ENCODE measurements at places on chromosomes 3 and 15.

GRCh38 chr3:194682189-194682693, 3.4 kb upstream of the FAM43A start:
- no peaks in the 10 kb centered on the region for H3K36me3 ChIP-seq
- DNase-seq, result no peak
- no peaks in the 10 kb centered on the region for H3K4me1 ChIP-seq
- no peak overlapping the region for H3K4me3 ChIP-seq
- H3K27me3 ChIP-seq, result peaks cover 1% of the 10 kb centered on the region

DNA sequence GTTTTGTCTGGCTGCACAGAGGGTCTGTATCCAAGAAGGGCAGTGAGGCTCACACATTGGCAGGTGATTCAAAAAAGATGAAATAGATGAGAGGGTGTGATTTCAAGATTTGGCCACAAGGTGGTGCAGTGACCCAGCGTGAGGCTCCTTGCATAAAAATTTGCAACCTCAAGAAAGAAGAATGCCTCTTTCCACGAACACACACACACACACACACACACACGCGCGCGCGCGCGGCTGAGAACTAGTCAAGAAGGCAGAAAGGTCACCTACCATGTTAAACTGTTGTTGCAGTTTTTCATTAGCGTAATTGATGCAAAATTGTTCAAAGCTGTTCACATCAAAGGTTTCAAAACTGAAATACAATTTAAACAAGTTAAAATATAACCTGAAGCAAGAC, 39.2 kb downstream of the MYO5C start:
- H3K4me3 ChIP-seq, result no peak overlapping the region
- no peak overlapping the region for H3K27ac ChIP-seq
- no peaks in the 10 kb centered on the region for H3K36me3 ChIP-seq
- DNase-seq, result peak; percentile 70
- H3K27me3 ChIP-seq, result no peaks in the 10 kb centered on the region
- H3K4me1 ChIP-seq, result peaks cover 2% of the 10 kb centered on the region

DNA sequence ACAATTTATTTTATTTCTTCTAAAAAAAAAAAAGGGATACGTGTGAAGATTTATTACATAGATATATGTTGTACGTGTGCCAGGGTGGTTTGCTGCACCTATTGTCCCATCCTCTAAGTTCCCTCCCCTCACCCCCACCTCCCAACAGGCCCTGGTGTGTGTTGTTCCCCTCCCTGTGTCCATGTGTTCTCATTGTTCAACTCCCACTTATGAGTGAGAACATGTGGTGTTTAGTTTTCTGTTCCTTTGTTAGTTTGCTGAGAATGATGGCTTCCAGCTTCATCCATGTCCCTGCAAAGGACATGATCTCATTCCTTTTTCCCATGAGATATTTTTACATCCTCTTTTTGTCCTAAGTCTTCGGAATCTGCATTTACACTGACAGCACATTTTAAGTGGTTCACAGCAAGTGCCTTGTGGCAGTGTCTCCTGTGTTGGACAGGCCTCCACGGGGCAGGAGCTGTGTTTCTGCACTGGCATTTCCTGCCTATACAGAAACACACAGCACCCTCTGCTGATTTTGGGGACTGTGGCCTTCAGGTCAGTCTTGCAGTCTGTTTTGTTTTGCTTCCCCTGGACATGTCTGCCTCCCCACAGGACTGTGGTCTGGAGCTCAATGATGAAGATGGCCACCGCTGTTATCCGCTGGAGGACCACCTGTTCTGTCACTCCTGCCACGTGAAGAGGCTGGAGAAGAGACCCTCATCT, 12.7 kb upstream of the SACM1L start:
- H3K36me3 ChIP-seq, result peaks cover 4% of the 10 kb centered on the region
- DNase-seq, result no peak
- H3K27ac ChIP-seq, result no peak overlapping the region
- H3K4me1 ChIP-seq, result no peaks in the 10 kb centered on the region

DNA sequence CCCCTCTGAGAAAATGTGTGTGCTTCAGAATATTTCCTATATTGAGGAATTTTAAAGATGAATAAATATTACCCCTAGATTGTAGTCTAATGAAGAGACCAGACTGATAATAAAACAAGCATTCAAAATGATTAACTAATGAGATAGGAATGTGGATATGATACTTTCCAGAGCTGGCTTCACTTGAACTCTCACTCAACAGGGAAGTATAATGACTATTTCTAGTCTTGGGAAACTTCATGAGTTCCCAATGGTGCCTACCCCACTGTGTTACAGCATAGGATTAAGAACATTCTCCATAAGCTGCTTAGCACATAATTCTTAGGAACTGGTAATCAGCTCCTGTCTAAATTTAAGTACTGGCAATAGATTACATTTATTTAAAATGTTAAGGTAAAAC, 261.5 kb upstream of the ZNF385D start:
- no peaks in the 10 kb centered on the region for H3K27me3 ChIP-seq
- no peaks in the 10 kb centered on the region for H3K36me3 ChIP-seq
- no peak overlapping the region for H3K27ac ChIP-seq

DNA sequence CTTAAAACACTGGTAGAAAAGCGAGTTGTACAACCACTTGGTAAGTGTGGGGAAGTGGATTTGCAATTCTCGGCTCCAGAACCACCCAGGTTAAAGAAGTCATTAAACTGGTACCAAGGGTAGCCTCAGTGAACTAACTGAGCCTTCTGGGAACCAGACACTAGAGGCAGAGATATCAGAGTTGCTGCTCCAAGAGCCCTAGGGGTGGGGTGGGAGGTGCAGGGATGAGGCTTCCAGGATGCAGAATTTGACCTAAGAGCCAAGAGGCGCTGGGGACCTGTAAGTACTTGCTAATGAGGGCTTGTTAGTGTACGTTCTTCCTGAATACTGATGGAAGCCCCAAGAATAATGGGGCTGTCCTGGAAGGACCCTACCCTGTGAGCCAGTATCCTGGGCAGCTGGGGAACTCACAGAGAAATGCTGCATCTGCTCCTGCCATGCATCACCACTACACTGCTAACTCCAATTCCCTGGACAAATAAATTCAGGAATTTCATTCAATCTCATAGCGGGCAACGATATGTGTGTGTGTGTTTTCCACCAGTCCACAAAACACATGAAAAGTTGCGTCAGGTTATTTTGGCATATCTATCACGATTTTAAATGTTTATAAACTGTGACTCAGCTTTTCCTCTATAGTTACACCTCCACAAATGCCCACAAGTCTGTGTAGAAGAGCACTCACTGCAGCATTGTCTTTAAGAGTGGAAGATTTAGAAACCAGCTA, 23.8 kb downstream of the STIMATE start:
- H3K36me3 ChIP-seq, result no peaks in the 10 kb centered on the region
- H3K27me3 ChIP-seq, result no peaks in the 10 kb centered on the region
- no peak overlapping the region for H3K4me3 ChIP-seq
- H3K4me1 ChIP-seq, result peaks cover 6% of the 10 kb centered on the region
- no peak for DNase-seq
- no peak overlapping the region for H3K27ac ChIP-seq

GRCh38 chr15:49627407-49627877, 6.6 kb downstream of the DTWD1 start:
- no peak overlapping the region for H3K4me3 ChIP-seq
- no peaks in the 10 kb centered on the region for H3K27me3 ChIP-seq

- no peak overlapping the region for H3K27ac ChIP-seq
- no peak overlapping the region for H3K4me3 ChIP-seq
- no peaks in the 10 kb centered on the region for H3K27me3 ChIP-seq
- no peaks in the 10 kb centered on the region for H3K36me3 ChIP-seq
Observed at GRCh38 chr15:60223176-60223575, 174.6 kb downstream of the ANXA2 start.

DNA sequence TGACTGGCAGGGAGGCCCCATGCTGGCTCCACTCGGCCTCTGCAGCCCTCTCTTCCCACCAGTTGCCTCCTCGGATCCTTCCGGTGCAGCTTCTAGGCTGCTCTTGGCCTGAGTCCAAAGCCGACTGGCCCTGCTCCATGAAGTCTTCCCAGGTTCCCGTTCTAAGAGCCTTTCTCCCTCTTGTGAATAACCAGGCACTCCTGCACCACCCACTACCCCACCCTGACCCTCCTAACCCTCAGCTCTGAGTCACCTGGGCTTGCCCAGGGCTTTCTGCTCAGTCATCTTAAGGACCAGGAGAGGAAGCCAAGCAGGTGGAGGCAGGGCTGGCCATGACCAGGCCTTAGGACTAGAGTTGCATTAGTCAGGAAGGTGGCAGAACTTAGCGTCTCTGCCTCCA, 28.1 kb upstream of the CNBP start:
- H3K27me3 ChIP-seq, result no peaks in the 10 kb centered on the region
- no peak overlapping the region for H3K4me3 ChIP-seq
- DNase-seq, result peak; percentile 76
- no peaks in the 10 kb centered on the region for H3K36me3 ChIP-seq
- no peak overlapping the region for H3K27ac ChIP-seq

GRCh38 chr3:23238156-23238555, 35.0 kb downstream of the UBE2E2 start:
- H3K4me3 ChIP-seq, result no peak overlapping the region
- no peak for DNase-seq
- no peaks in the 10 kb centered on the region for H3K36me3 ChIP-seq

- H3K27me3 ChIP-seq, result no peaks in the 10 kb centered on the region
- DNase-seq, result no peak
- no peaks in the 10 kb centered on the region for H3K36me3 ChIP-seq
- H3K4me3 ChIP-seq, result no peak overlapping the region
Observed at GRCh38 chr15:91947683-91948608, 94.4 kb downstream of the SLCO3A1 start.

GRCh38 chr3:194946091-194946490, 260.4 kb downstream of the FAM43A start:
- H3K4me3 ChIP-seq, result no peak overlapping the region
- no peaks in the 10 kb centered on the region for H3K36me3 ChIP-seq
- no peak for DNase-seq
- H3K27me3 ChIP-seq, result no peaks in the 10 kb centered on the region

DNA sequence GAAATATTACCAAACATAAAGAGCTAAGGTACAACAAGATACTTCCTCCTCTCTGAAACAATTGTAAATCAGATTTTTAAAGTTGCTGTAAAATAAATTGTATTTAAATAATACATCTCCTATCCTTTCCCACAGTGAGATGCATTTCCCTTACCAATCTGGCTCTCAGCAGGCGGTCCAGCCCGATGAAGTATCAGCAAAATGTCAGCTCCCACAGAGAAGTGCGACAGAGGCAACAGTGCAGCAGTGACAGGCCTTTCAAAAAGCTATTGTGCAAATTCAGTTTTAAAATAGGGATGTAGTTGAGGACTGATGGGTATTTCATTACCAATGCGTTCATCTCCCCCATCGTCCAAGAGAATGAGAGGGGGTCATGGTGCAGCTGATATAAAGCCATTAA, 733.2 kb upstream of the GOLIM4 start:
- no peak overlapping the region for H3K27ac ChIP-seq
- no peak overlapping the region for H3K4me3 ChIP-seq
- no peaks in the 10 kb centered on the region for H3K36me3 ChIP-seq
- H3K4me1 ChIP-seq, result no peaks in the 10 kb centered on the region
- H3K27me3 ChIP-seq, result peaks cover 2% of the 10 kb centered on the region

DNA sequence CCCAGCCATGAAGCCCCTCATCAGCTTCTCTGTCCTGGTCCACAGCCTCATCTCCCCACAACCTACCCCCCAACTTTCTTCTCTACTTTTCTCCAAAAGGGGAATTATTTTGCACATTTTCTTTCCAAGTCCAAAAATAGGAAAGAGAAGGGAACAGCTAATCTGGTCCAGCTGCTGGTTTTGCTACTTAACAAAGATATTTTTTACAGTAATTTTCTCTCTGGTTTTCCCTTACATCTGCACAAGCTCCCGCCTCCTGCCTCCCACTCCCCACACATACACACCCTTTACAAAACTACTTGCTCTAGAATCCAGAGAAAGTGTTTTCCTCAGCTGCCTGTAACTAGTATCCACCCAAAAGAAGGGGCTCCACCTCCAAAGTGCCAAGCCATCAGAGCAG, 177.2 kb downstream of the POLR2M start:
- no peak overlapping the region for H3K4me3 ChIP-seq
- H3K36me3 ChIP-seq, result no peaks in the 10 kb centered on the region
- H3K27me3 ChIP-seq, result no peaks in the 10 kb centered on the region
- DNase-seq, result no peak

GRCh38 chr3:188581792-188582191, 427.8 kb downstream of the LPP start:
- DNase-seq, result no peak
- peaks cover 4% of the 10 kb centered on the region for H3K4me1 ChIP-seq
- H3K27me3 ChIP-seq, result no peaks in the 10 kb centered on the region
- no peak overlapping the region for H3K27ac ChIP-seq
- no peak overlapping the region for H3K4me3 ChIP-seq

DNA sequence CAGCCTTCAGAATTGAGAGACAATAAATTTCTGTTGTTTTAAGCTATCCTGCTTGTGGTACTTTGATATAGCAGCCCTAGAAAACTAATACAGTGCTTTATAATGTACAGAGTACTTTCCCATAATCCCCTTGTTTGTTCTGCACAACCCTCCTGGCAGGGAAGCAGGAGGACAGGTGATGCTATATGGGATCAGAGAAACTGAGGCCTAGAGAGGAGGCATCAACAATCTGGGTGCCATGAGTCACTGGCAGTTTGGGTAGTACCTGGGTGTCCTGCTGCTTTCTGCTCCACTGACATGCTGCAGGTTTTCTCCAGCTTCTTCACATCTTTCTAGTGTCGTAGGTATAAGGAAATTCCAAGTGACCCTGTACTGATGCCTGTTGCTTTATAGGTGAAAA, 55.0 kb downstream of the CTDSPL start:
- no peaks in the 10 kb centered on the region for H3K36me3 ChIP-seq
- DNase-seq, result no peak
- no peak overlapping the region for H3K4me3 ChIP-seq

DNA sequence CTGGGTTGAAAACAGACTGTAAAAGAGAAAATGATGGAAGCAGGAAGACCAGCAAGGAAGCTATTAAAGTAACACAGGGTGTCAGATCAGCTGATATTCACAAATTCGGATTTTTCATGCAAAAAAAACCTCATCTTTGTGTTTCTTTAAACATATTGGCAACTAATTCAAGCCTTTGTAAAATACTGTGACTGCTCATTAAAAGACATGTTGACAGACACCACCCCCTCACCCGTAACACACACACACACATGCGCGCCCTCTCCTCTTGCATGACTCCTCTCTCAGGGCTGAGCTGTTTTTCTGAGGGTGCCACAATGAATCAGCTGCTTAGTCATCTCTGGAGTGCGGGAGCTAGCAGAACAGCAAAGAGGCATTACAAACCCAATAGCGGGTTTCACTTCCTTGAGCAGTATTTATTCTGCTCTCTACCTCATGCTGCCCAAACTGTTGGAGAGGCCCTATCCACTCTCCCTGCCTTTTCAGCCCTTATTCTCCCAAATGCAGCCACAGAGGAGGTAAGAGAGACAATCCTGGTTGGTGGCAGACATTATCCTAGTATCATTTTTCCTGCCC, 35.8 kb upstream of the CCDC80 start:
- no peaks in the 10 kb centered on the region for H3K27me3 ChIP-seq
- no peak for DNase-seq
- H3K36me3 ChIP-seq, result no peaks in the 10 kb centered on the region
- no peak overlapping the region for H3K4me3 ChIP-seq

GRCh38 chr15:41169781-41170180, 53.7 kb upstream of the INO80 start:
- H3K4me1 ChIP-seq, result no peaks in the 10 kb centered on the region
- DNase-seq, result peak; percentile 61
- H3K27ac ChIP-seq, result no peak overlapping the region
